ENCODE measurements at places on chromosomes 4 and X. TPM values are rescaled to one million over a fixed set of nuclear protein-coding genes. Genes with fewer than 3 reads are reported as not detected.

The AP1AR gene
- total RNA-seq: 12.1 TPM

The SULT1E1 gene
- total RNA-seq: not detected

The CPZ gene
- not detected for total RNA-seq

The TMEM35A gene
- not detected for total RNA-seq

The TNIP3 gene
- not detected for total RNA-seq

The BEX2 gene
- total RNA-seq: 0.30 TPM

GRCh38 chrX:23435575-23435974, 100.9 kb downstream of the PTCHD1 start:
- DNase-seq: no peak

DNA sequence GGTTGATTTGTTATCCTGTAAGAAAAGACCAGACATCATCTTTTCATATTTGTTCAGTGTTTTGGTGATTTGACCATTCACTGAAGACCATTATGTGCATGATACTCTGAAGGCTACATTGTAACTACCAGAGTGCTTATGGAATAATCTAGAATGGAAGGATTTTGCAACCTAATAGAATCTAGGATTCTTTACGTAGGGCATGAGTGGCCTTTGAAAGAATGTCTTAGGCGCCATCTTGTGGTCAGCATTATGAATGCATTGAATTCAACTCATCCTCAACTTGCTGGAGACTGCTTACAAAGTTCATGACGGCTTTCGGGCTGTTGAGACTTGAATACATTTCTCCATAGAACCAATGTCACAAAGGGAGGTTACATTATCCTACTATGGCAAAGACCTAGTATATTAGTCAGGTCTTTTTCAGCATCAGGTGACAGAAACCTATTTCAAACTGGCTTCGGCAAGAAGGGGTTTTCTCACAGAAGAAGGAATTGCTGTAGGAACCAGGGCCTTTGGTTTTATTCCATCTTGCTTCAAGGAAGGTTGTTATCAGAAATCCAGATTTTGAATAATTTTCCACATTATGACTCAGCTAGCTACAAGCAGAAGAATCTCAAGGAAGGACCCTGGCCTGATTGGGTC, 104.1 kb downstream of the GPAT3 start:
- DNase-seq: no peak

GRCh38 chrX:17525762-17526555, 151.0 kb downstream of the NHS start:
- DNase-seq: no peak

- peak; percentile 67 for DNase-seq
These were observed 581 bp upstream of the STK32B start for GRCh38 chr4:5050520-5051277.

DNA sequence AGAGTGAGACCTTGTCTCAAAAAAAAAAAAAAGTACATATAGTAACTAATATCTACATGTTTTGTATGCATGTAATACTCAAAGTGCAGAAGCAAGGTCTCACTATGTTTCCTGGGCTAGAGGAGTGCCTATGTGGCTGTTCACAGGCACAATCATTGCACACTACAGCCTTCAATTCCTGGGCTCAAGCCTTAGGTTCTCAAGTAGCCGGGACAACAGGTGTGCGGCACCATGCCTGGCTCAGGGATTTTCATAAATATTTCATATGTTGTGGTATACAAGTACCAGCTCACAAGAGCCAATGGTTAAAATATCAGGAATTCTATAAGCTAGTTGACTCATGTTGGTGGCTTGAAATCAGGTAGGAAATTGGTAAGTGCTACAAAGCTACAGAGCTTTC, 94.8 kb downstream of the LARP7 start:
- DNase-seq: no peak

DNA sequence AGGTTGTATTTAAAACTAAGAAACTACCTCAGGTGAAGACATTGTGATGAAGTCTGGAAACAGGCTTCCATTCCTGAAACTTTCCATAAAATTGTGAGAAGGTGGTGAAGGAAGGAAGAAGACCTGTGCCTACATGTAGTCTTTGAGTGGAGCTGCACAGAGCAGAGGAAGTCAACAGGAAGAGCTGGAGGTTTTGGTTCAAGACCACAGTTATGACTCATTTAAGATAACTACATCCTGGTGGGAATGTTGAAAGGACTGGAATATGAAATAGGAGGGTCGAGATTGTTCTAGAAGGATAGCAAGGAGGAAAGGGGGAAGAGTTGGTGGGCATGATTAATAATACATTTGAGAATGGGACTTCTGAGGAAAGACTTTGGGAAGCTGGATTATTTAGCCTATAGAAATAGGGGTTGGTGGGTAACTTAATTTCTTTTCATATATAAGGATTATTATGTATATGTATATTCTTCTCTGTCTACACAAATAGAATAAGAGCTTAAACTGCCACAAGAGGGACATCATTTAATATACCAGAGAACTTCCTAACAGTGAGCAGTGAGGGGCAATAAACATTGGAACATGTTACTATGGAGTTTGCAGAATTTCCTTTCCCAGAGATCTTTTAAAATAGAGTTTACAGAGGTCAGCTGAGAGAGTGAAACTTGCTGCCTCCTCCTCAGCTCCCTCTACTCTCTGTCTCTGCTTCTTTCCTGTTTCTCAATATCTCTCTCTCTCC, 23.5 kb downstream of the AWAT2 start:
- DNase-seq: no peak

GRCh38 chr4:59598330-59598618, 1601.9 kb upstream of the ADGRL3 start:
- DNase-seq: no peak

DNA sequence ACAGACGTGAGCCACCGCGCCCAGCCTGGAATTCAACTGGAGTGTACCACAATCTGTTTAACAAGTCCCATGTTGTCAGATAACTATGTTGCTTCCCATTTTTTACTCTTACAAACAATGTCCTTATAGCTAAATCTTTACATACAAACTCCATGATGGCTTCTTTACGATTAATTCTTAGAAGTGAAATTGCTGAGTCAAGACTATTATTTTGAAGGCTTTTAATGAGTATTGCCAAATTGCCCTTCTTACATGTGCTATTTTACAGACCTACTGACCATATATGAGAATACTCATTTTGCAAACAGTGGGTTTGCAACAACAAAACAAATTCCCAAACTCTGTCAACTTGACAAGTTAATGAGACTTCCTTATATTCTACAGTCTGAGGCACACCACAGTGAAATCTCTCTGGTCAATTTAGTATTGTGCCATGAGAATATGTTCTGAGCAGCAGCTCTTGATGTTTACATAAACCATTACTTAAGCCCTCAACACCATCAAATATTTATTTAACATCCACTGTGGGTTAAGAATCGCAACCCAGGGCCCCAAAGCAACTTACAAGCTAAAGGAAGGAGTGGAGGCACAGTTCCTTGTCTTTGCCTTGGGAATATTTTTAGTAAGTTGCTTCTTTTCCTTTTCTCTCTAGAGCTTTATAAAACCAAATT, 128.5 kb downstream of the SPRY1 start:
- DNase-seq: no peak

- DNase-seq: no peak
These were observed 72.4 kb upstream of the NR3C2 start for GRCh38 chr4:148514581-148514980.

DNA sequence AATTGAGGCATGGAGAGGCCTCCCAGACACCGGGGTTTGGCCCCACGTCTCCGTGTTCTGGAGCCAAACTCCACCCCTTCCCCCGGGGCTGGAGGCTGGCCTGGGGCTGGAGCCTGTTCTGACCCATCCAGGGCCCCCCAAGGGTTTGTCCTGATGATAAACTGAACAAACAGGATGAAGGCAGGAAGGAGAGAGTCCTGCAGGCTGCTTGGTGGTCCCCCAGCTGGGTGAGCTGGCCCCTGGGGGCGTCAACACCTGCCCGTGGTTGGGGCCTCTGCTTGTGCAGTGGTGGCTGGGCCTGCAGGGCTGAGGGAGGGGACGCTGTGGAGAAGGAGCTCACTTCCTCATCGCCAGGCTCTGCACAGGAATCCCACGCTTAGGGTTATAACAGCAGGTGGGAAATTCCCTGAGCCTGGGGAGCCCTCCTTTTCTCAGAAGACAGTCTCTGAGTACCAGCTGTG, 2.3 kb downstream of the SH3TC1 start:
- no peak for DNase-seq

DNA sequence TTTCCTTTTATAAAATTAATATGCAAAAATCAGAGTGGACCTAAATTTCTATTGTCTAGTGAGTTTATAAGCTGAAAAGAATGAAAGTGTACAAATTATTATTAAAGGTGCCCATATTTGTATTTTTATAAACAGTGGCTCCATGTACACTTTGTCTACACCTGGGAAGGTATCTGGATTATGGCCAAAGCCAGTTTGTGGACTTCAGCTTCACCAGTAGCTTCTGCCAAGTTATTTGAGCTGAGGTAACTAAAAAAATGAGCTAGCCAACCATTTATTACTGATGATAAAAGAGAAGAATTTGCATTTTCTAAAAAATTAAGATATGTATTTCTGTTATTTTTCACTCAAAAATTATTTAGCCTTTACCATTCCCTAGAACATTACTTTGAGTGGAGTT, 32.3 kb upstream of the LRAT start:
- no peak for DNase-seq

GRCh38 chrX:140765043-140765784, 55.7 kb downstream of the LINC00632 start:
- DNase-seq: no peak
